Fibroblast of the aortic adventitia (primary cell): ENCODE measurements at places on chromosomes 6 and 20. TPM values are rescaled to one million over a fixed set of nuclear protein-coding genes. Genes with fewer than 3 reads are reported as not detected.

CLDN20 gene
- not detected in 2 replicates for total RNA-seq

AGER gene
- 0.16 and 0.18 TPM in 2 replicates for total RNA-seq

PPP1R11 gene
- total RNA-seq = 19.0 and 52.5 TPM in 2 replicates

TUBB2B gene
- 0.25 and 2.9 TPM in 2 replicates for total RNA-seq

CALHM6 gene
- 0.18 and 1.6 TPM in 2 replicates for total RNA-seq

RIN2 gene
- 36.6 and 61.1 TPM in 2 replicates for total RNA-seq

ENPP3 gene
- total RNA-seq = not detected in 2 replicates

OR2J1 gene
- not detected in 2 replicates for total RNA-seq

TFAP2A gene
- total RNA-seq = 1.4 TPM in 1 of 2 replicates, not detected in the other

DEFB110 gene
- not detected in 2 replicates for total RNA-seq

STX11 gene
- 0.16 and 3.5 TPM in 2 replicates for total RNA-seq

PROKR2 gene
- not detected in 2 replicates for total RNA-seq

AHCY gene
- 29.3 and 88.3 TPM in 2 replicates for total RNA-seq

FILIP1 gene
- total RNA-seq = 0.45 and 5.5 TPM in 2 replicates

GJA1 gene
- total RNA-seq = 245 and 251 TPM in 2 replicates

MRPL2 gene
- total RNA-seq = 11.9 and 18.7 TPM in 2 replicates

DNAH8 gene
- total RNA-seq = 0.08 TPM in 1 of 2 replicates, not detected in the other

MTFR2 gene
- 1.5 and 6.1 TPM in 2 replicates for total RNA-seq

TGM6 gene
- not detected in 2 replicates for total RNA-seq

ZC3H12D gene
- total RNA-seq = 0.09 TPM in 1 of 2 replicates, not detected in the other

PRDM1 gene
- total RNA-seq = 1.4 and 2.8 TPM in 2 replicates

RING1 gene
- 28.9 and 46.9 TPM in 2 replicates for total RNA-seq

MACROD2 gene
- 1.3 and 16.4 TPM in 2 replicates for total RNA-seq

NTSR1 gene
- 8.0 TPM in 1 of 2 replicates, not detected in the other for total RNA-seq
